ENCODE measurements at places on chromosomes 2 and 18.

- no peak for DNase-seq
Observed at GRCh38 chr2:54845094-54845493, 121.6 kb downstream of the EML6 start.

- peak; percentile 74 for DNase-seq
Observed at GRCh38 chr2:42025151-42025582, 22.7 kb upstream of the PKDCC start.

DNA sequence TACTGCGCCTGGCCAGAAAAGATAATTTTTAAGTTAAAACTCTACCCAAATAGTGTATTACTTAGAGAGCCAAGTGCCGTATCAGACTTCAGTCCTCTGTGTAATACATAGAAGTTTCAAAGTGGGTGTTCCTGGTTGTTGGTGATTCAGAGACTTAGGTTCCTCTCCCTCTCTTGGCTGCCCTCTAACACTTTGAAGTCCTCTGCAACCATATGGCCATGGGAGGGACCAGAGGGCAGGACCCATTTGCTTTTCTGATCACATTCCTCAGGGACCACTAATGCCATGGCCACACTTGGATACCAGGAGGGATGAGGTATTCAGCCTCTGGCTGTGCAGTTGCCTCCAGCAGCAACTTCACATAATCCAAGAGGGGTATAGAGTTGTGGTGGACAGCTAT, 131.5 kb downstream of the CAPN13 start:
- DNase-seq, result peak; percentile 13

GRCh38 chr2:181149056-181149455, 168.7 kb downstream of the UBE2E3 start:
- no peak for DNase-seq

GRCh38 chr2:174312581-174313234, 22.0 kb upstream of the SP9 start:
- DNase-seq, result no peak

DNA sequence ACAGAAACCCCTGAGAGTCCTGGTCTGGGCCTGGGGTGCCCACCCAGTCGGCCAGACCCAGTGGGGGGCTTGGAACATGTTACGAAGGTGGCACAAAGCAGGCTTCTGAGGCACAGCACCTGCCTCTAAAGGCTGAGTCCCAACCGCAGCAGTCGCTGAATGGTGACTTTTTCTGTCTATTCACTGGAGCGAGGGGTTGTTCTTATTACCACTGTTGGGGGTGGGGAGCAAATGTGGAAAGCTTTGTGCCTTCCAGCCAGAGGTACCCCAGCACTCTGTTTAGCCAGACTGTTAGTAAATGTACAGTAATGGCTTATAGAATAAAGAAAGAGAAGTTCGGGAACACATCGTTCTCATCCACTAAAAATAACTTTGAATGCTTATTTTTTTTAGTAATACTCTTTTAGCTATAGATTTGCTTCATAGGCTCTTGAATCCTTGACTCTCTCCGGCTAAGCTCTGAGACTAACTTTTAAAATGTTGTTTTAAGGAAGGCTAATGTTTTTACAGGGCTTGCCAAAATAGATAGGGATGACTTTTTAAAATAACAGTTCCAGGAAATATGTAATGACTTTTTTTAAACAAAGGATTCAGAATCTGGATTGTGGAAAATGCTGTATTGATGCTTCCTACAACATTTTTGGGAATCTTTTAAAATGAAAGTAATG, 23.4 kb upstream of the PTPN2 start:
- no peak for DNase-seq

GRCh38 chr18:59219672-59220163, at the start of gene GRP:
Gene GRP (plus strand): TSS chr18:59220158. CDS start chr18:59220266, 108 bp downstream.
- DNase-seq, result no peak

DNA sequence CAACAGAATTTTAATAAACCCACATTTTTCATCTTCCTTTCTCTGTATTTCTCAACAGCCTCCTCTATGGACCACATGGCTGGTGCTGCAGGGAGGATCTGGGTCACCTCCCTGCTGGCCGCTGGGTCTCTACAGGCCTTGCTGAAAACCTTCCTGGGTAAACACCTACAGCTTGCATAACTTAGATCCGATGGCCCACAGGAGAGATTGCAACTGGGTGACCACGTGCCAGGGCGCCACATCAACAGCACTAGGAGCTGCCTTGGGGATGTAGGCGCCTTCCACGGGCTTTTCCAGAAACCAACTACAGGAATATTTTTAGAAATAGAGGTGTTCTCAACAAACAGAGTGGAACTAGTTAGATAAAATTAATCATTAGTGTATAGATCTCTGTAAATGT, 19.4 kb downstream of the TMEM18 start:
- DNase-seq, result no peak

DNA sequence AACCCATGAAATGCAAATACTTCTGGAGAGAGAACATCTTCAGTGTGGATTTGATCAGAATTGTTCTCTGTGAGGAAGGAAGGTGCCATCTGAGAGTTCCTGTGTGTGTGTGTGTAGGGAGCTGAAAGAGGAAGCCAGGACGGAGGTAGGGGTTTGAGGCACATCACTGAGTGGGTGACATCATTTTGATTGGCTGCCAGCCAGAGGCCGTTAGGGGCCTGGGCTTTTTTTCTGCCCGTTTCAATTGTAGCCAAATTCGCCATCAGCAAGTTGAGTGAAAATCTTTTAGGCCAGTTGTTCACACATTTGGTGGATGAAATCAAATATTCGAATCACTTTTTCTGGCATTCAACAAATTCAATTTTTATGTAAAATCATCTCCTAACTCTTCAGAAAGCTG, 48.9 kb downstream of the TSN start:
- peak; percentile 45 for DNase-seq

DNA sequence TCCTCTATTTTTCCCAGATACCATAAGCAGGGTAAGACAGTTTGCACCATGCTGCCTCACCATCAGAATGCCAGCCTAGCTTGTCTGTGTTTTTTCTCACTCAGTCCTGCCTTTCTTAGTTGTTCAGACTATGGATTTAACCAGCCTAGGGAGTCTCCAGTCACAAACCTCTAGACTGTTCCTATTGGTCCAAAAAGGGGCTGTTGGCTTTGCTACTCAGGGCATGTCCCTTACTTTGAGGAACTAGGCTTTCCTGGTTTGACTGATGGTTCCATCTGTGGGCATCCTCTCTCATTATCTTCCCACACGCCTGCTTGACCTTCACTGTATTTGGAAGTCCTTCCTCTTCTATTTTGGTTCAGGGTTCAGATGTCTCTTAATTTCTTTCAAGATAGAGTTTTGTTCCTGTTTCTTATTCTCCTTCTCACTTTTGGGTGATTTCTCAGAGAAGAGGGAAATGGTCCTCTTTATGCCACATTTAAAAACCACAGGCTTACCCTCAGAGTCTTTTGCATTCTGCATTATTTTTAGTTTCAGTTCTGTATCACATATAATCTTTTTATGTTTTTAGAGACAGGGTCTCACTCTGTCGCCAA, 31.3 kb upstream of the TMEM131 start:
- DNase-seq, result no peak

DNA sequence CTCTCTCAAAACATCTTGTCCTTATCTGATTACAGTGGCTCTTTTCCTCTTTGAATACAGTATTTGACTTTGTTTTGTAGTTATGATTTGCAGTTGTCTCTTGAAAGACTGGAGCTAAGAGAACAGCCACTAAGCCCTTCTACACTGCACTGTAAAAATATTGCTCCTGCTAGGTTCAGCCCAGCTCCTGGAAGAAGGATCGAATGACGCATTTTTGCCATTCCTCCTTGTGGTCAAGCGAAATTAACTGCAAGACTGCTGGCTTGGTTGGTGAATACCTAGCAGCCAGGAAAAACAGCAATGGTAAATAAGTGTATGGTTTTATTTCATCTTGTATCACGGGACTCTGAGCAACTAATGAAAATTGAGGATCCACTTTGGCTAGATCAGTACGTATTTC, 407.8 kb upstream of the CDH2 start:
- peak; percentile 34 for DNase-seq

DNA sequence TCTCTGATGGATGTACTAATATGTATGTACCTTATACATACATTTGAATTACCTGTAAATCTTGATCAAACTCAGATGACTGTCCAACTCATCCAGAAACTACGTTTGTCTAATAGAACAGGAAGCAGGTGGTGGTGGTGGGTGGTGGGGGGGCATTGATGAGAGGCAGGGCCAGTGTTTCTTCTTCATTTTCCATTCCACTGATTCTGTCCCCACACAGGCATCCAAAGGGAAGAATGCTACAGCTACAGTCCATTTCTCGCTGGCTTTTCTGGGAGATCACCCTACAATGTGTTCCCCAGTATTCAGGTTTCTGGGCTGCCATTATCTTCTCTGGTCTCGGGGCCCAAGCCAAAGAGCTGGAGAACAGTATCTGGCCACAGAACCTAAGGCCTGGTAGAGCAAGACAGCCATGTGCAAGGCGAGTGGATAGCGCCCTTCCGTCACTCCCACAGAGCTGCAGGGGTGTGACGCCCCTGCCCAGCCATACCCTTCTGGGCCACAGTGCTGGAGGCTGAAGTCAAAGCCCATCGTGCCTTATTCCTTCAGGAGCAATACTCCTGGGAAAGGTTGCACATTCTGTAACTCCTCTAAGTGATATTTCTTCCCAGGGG, 54.5 kb downstream of the BCL11A start:
- DNase-seq, result no peak

DNA sequence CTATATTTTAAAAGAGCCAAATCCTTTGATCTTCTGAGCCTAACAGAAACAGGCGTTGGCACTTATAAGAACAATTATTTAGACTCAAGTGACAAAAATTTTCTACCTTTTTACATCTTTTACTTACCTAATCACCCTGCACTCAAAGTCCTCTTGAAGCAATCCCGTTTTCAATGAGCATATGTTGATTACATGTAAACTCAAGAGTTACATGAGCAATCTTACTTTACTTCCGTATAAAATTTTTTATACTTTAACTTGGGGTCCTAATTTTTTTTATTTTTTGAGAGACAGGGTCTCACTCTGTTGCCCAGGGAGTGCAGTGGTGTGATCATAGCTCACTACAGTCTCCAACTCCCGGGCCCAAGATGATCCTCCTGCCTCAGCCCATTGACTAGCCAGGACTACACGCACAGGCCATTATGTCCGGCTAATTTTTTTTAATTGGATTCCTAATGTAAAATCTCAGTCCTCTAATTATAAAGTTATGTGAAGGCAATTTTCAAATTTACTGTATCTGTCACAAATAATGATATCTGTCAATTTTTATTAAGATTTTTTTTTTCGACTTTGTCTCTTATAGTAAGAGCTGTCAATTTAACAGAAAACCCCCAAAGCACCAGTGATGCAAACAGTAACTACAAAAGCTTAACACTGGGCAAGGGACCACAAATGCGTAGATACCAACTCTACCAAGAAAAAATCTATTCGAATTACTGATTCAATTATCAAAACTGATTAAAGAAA, 19.1 kb upstream of the STPG4 start:
- DNase-seq, result no peak

GRCh38 chr18:30696201-30696600, 346.3 kb downstream of the DSC3 start:
- DNase-seq, result no peak

DNA sequence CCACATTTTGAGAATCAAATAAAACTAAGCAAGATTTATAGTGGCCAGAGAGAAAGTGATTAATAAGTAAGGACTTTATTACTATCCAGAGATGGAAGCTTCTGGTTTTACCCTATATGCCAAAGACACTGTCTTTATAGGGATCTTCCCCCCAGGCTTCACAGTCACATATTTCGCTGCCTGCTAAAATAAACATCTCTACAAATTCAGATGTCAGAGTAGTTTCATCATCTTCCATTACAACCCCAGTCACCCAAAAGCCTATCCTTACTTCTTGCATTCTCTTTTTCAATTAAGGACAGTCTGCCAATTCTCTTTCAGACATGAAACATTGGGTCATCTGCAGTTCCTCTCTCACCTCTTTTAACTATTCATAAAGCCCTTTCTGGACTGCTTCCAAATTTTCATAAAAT, 28.3 kb downstream of the CREB1 start:
- peak; percentile 38 for DNase-seq

DNA sequence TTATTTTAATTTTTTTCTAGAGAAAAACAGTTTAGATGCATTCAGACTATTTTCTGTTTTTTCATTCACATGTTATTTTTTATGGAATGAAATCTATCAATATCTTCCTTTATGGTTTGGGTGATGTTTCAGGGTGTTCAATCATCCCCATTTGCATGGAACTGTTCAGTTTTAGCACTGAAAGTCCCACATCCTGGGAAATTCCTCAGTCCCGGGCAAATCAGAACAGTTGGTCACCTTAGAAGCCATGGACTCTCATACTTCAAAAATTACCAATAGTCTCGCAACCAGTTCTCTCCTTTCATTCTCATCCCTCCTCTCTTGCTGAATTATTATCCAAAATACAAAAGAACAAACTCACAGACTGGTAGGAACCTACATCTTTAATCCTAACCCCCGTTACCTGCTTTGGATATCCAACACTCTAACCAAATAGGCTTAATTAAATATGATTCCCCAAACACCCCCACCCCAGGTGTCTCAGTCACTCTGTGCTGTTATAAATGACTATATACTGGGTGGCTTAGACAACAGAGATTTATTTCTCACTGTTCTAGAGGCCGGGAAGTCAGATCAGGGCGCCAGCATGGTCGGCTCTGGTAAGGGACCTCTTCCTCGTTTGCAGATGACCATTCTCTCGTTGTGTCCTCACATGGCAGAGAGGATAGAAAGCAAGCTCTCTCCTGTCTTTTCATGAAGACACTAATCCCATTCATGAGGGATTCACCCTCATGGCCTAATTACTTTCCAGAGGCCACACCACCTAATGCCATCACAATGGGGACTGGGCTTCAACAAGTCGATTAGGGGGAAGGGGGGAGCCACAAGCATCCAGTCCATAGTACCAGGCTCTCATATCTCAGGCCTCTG, 57.7 kb upstream of the SLC1A4 start:
- no peak for DNase-seq

DNA sequence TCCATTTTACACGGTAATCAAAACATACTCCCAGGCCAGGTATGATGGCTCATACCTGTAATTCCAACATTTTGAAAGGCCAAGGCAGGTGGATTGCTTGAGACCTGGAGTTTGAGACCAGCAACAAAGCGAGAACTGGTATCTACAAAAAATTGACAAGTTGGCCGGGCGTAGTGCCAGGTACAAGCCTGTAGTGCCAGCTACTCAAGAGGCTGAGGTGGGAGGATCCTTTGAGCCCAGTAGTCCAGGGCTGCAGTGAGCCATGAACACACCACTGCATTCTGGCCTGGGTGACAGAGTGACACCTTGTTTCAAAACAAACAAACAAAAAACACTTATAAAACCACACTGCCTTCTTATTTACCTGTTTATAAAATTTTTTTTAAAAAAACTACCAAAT, 80.8 kb downstream of the GAREM1 start:
- no peak for DNase-seq

DNA sequence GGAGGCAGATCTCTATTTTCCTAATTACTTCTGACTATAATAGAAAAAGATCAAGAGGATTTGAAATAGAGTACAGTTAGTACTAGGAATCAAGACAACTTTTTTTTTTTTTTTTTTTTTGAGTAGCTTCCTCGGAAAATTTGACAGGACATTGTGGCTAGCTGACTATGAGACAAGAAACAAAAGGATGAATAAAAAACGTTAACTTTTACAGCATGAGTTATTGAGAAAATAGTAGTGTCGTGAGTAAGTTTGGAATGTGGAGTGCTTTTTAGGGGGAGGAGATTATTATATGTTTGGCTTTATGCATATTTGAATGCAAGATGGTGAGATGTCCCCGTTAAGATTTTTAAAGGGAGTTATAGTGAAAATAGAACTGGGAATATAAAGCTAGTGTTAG, 27.7 kb upstream of the CPS1 start:
- DNase-seq, result no peak
